ENCODE measurements at places on chromosomes 2 and 18. TPM values are rescaled to one million over a fixed set of nuclear protein-coding genes. Genes with fewer than 3 reads are reported as not detected.
A peak's percentile ranks its signal among the peaks of the same experiment; 100 is the strongest.

DNA sequence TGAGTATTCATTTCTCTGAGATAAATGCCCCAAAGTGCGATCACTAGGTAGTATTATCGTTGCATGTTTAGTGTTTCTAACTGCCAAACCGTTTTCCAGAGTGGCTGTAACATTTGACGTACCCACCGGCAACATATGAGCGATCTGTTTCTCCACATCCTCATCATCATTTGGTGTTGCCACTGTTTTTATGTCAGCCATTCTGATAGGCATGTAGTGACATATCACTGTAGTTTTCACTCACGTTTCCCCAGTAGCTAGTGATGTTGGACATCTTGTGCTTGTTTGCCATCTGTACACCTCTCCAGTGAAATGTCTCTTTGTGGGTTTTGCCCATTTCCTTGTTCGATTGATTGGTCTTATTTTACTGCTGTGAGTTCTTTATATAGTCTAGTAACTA lies 63.8 kb downstream of the ACAA2 start:
- no peaks in the 10 kb centered on the region for H3K27me3 ChIP-seq
- H3K4me1 ChIP-seq, result peaks cover 2% of the 10 kb centered on the region
- no peak overlapping the region for H3K4me3 ChIP-seq

DNA sequence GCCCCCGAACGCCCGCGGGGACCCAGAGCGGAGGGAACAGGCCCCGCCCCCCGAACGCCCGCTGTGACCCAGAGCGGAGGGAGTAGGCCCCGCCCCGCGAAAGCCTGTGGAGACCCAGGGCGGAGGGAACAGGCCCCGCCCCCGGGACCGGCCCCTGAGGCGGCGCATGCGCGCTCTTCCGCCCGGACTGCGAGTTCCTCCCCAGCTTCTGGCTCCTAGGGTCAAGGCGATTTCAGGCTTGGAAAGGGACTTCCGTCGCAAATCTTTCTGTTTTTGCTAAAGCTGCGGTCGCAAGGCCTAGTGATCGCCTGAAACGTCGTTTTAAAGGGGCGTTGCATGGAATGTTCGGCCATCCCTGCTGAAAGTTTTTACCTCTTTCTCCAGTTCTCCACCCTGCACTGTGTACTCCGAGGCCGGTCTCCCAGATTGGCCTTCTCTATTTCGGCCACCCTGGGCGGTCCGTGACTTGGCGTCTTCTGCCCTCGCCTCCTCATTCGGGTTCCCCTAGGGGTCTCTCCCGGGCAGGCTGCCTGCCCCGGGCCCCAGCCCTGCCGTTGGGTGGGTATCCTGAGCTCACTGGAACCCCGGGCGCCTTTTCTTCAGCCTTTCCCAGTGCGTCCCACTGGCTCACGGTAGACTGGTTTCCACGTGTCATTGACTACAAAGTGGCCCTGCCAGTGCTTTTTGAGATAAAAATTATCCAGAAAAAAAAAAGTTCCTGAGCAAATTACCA lies 372 bp upstream of the WDSUB1 start:
- H3K27ac ChIP-seq, result peak overlapping the region; percentile 69
- H3K4me1 ChIP-seq, result peaks cover 7% of the 10 kb centered on the region
- H3K36me3 ChIP-seq, result no peaks in the 10 kb centered on the region
- peak overlapping the region; percentile 68 for H3K4me3 ChIP-seq

Gene CRYBA2
- not detected for total RNA-seq

GRCh38 chr2:168402531-168402930 lies 53.5 kb upstream of the CERS6 start:
- H3K27ac ChIP-seq, result no peak overlapping the region
- H3K36me3 ChIP-seq, result no peaks in the 10 kb centered on the region
- peaks cover 8% of the 10 kb centered on the region for H3K4me1 ChIP-seq
- peaks cover 8% of the 10 kb centered on the region for H3K27me3 ChIP-seq
- no peak overlapping the region for H3K4me3 ChIP-seq
